Stomach (tissue), 19 donors: ENCODE measurements at places on chromosomes 1 and 21. TPM values are rescaled to one million over a fixed set of nuclear protein-coding genes. Genes with fewer than 3 reads are reported as not detected.
A peak's percentile ranks its signal among the peaks of the same experiment; 100 is the strongest.

Gene CLCA2
- not detected for total RNA-seq

Gene TEX38
- total RNA-seq = not detected

DNA sequence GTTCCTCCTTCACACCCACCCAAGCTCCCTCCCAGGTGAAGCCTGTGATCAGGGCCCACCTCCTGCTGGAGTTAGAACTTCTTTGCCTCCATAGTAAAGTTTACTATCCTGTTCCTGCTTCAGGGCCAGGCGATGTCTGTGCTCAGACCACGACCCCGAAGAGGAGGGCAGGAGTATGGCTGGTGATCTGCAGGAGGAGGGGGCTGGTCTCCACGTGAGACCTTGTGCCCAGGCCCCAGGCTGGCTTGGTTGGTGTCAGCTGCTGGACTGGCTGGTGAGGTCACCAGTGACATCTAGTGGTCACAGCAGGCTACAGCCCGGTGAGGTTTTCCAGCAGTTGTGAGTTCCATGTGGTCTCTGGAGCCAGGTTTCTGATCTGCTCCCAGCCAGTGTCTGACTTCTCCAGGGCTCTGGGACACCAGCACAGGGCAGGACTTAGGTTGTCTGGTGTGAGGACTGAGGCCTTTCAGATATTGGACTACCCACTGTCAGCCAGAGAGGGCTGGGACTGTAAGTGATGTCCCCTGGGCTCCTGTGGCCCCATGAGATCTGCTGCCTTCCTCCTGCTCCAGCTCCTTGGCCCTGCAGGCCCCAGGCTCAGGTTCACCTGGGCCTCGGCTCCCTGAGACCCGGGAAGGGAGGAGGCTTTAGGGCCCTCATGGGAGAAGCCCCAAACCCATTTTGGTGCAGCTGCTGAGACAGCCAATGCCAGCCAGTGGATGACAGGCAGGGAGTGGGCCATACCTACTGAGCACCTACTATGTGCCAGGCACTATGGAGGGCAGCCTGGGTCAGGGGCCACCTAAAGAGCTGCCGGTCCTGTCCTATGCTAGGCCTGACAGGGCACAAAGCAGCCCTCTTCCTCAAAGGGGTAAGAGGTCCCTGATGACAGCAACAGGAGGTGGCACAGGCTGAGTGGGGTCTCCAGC lies 6.0 kb upstream of the UBL4B start:
- peak; percentile 73 for DNase-seq

- no peak for DNase-seq
Observed at GRCh38 chr1:232568906-232569553, 60.9 kb downstream of the SIPA1L2 start.

GRCh38 chr1:47219590-47220220 lies 12.3 kb downstream of the TAL1 start:
- no peak for DNase-seq

Gene GNAI3
- total RNA-seq = 5.5 TPM

DNA sequence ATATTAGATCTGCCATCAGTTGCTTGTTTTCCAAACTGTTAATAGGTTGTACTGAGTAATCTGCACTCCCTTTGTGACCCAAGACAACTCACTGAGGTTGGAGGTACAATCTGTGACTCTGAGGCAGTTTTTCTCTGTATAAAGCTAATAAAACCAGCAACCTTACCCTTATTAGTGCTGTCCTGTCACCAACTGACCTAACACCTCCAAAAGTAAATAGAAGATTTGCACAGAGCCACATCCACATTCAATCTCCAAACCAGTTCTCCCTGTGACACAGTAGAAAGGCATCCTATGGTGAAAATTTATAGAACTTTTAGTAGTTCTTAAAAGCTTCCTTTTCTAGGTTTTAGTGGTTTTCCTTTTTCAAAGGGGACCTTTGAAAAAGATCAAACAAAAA lies 140.4 kb upstream of the ADGRL2 start:
- no peak for DNase-seq

Gene SPRR2G
- total RNA-seq = not detected

- DNase-seq = no peak
Observed at GRCh38 chr1:110750562-110750961, 75.8 kb upstream of the KCNA3 start.

Gene FRRS1
- 14.9 TPM for total RNA-seq

GRCh38 chr1:58432851-58433668 lies 113.5 kb downstream of the OMA1 start:
- no peak for DNase-seq

Gene ARHGAP30
- total RNA-seq = 2.6 TPM

Gene FAM167B
- total RNA-seq = 36.8 TPM

Gene WDR64
- total RNA-seq = not detected
